ENCODE measurements at places on chromosomes 16 and 17. TPM values are rescaled to one million over a fixed set of nuclear protein-coding genes. Genes with fewer than 3 reads are reported as not detected.

DNA sequence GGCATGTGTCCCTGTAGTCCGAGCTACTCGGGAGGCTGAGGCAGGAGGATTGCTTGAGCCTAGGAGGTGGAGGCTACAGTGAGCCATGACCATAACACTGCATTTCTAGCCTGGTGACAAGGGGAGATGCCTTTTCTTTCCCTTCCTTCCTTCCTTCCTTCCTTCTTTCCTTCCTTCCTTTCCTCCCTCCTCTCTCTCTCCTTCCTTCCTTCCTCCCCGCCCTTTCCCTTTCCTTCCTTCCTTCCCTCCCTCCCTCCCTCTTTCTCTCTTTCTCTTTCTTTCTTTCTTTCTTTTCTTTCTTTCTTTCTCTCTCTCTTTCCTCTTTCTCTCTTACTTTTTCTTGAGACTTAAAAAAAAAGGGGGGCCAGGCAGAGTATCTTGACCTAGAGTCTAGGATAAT, 3.1 kb upstream of the CEP20 start:
- H3K27ac ChIP-seq, result no peak overlapping the region
- no peaks in the 10 kb centered on the region for H3K27me3 ChIP-seq
- H3K4me1 ChIP-seq, result peaks cover 18% of the 10 kb centered on the region
- no peak for DNase-seq

DNA sequence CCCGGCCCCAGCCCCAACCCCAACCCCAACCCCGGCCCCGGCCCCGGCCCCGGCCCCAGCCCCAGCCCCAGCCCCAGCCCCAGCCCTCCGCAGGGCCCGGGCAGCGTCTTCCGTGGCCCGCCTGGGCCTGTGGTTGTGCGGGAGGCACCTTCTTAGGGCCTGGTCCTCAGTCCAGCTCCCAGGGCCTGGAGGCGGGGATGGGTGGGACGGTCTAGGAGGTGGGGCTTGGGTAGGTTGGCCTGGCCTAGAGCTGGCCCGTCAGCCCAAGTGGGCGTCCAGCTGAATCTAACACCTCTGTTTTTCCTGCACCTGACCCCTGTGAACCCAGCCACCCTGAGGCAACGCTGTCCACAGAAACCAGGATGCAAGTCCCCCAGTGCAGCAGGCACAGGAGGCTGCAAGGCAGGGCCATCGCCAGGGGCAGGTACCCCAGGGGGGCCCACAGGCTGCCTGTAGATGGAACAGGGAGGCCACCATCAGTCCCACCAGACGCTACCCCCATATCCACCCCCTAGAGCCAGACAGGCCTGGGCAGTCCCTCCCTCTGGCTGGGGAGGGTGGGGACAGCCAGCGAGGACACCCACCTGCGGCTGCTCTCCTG, 8.8 kb downstream of the MSLN start:
- H3K27me3 ChIP-seq, result no peaks in the 10 kb centered on the region
- H3K36me3 ChIP-seq, result no peaks in the 10 kb centered on the region
- H3K4me1 ChIP-seq, result no peaks in the 10 kb centered on the region
- no peak overlapping the region for H3K27ac ChIP-seq

DNA sequence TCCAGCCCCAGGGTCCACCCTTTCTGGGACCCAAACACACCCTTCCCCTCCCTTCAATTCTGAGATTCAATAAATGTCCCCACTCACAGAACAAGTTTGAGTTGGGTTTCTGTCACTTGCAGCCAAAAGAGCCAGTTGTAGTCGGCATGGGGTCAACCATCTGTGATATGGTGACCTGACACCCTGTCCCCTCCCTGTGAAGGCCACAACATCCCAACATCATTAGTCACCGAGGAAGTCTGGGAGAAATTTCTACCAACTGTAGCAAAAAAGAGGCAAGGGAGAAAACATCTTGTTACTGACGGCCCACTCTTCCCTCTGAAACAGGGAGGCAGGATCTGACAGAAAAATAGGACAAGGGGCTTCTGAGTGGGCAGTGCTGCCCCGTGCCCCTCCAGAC, 638 bp upstream of the LYZL6 start:
- H3K27ac ChIP-seq, result no peak overlapping the region
- H3K4me1 ChIP-seq, result peaks cover 7% of the 10 kb centered on the region
- DNase-seq, result no peak
- no peaks in the 10 kb centered on the region for H3K36me3 ChIP-seq
- no peaks in the 10 kb centered on the region for H3K27me3 ChIP-seq

DNA sequence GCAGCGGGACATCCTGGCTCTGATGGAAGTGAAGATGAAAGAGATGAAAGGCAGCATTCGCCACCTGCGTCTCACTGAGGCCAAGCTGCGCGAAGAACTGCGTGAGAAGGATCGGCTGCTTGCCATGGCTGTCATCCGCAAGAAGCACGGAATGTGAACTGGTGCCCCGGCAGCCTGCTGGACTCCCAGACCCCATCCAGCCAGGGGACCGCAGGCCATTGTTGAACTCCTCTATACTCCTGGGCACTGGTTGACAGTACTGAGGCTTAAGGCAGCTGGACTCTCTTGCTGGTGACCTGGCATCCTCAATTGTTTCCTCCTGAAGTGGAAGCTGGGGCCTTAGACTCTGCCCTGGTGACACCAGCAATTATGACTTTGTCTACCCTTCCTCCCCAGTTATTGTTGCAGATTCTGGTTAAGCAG, 1.2 kb downstream of the THAP11 start:
- peaks cover 34% of the 10 kb centered on the region for H3K4me1 ChIP-seq
- H3K27ac ChIP-seq, result peak overlapping the region; percentile 95
- H3K27me3 ChIP-seq, result no peaks in the 10 kb centered on the region
- peak overlapping the region; percentile 97 for H3K4me3 ChIP-seq
- DNase-seq, result no peak

DNA sequence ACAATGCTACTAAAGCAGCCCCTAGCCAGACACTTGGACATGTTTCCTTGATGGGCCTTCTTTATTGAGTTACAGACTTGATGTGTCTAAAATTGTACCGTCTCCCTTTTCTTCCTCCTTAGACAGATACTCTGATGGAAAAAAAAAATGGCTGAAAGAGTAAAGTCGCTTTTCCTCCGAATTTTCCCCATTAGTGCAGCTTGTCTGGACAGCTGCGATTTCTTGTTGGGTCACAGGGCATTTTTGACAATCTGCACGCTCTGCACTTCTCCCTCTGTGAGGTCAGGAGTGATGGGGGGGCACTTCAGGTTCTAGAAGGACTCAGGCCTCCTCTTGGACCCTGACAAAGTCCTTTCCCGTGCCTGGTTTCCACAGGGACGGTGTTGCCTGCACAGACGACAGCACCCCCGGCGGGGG, 968 bp upstream of the PRKAR1A start:
- H3K36me3 ChIP-seq, result peaks cover 23% of the 10 kb centered on the region
- DNase-seq, result no peak
- H3K27me3 ChIP-seq, result no peaks in the 10 kb centered on the region
- H3K27ac ChIP-seq, result peak overlapping the region; percentile 78
- H3K4me3 ChIP-seq, result peak overlapping the region; percentile 96

GRCh38 chr16:89811321-89811720, 5.1 kb downstream of the FANCA start:
- no peak for DNase-seq
- H3K27ac ChIP-seq, result no peak overlapping the region
- H3K36me3 ChIP-seq, result peaks cover 37% of the 10 kb centered on the region
- H3K27me3 ChIP-seq, result no peaks in the 10 kb centered on the region
- peaks cover 11% of the 10 kb centered on the region for H3K4me1 ChIP-seq

GRCh38 chr17:69869667-69870066, 205.4 kb upstream of the KCNJ16 start:
- H3K36me3 ChIP-seq, result no peaks in the 10 kb centered on the region
- DNase-seq, result no peak
- no peak overlapping the region for H3K4me3 ChIP-seq
- no peaks in the 10 kb centered on the region for H3K4me1 ChIP-seq
- H3K27ac ChIP-seq, result no peak overlapping the region

DNA sequence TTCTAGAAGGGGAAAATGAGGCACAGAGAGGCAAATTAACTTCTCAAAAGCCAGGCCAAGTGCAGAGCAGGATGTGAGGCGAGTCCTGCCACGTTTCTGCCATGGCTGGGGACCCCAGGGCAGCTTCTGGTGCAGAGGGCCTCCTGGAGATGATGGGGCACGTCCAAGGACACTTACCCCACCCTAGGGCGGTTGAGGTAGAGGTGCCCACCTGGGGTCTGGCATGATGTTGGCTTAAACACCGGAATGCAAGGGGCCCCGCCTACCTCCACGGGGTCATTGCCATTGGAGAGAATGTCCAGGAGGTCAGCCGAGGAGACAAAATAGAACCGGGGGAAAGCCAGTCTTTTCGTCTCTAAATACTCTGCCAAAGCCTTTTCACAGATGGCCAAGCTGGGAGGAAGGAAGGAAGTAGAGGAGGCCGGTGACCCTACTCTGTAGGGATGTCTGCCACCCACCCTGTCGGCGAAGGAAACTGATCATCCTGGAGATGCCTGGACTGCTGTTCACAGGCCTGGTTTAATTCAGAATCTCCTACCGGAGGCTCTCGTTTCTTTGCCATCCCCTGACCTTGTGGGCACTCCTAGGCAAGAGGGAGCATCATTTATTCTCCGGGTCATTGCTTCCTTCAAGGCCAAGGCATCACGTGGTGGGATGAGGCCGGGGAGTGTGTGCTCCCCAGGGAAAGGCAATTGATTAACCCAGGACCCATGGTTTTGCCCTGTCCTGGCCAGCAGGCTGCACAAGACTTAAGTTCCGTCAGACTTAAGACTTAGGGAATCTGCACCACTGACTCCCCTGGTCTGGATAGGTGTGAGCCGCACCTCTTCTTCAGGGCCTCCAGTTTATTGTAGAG, 70.5 kb downstream of the DNAH17 start:
- H3K4me1 ChIP-seq, result no peaks in the 10 kb centered on the region
- no peak overlapping the region for H3K4me3 ChIP-seq
- DNase-seq, result no peak

OTOP3 gene
- not detected for total RNA-seq

TBC1D3B gene
- 6.6 TPM for total RNA-seq

All from activated CD8-positive, alpha-beta T cell treated with anti-CD3 and anti-CD28 coated beads for 36 hours (primary cell).